Psoas muscle (tissue), 8 donors: ENCODE measurements at places on chromosomes 12 and 14. TPM values are rescaled to one million over a fixed set of nuclear protein-coding genes. Genes with fewer than 3 reads are reported as not detected.

The MMP19 gene
- total RNA-seq = 2.8 TPM

The NELL2 gene
- 0.17 TPM for total RNA-seq

The EML5 gene
- 0.24 TPM for total RNA-seq

The C12orf50 gene
- total RNA-seq = not detected

The OR6C2 gene
- total RNA-seq = not detected

The TAMALIN gene
- total RNA-seq = 8.0 TPM

The RNF31 gene
- total RNA-seq = 75.9 TPM

- DNase-seq = peak; percentile 12
These were observed 274.9 kb upstream of the NOVA1 start for GRCh38 chr14:26872515-26873361.

DNA sequence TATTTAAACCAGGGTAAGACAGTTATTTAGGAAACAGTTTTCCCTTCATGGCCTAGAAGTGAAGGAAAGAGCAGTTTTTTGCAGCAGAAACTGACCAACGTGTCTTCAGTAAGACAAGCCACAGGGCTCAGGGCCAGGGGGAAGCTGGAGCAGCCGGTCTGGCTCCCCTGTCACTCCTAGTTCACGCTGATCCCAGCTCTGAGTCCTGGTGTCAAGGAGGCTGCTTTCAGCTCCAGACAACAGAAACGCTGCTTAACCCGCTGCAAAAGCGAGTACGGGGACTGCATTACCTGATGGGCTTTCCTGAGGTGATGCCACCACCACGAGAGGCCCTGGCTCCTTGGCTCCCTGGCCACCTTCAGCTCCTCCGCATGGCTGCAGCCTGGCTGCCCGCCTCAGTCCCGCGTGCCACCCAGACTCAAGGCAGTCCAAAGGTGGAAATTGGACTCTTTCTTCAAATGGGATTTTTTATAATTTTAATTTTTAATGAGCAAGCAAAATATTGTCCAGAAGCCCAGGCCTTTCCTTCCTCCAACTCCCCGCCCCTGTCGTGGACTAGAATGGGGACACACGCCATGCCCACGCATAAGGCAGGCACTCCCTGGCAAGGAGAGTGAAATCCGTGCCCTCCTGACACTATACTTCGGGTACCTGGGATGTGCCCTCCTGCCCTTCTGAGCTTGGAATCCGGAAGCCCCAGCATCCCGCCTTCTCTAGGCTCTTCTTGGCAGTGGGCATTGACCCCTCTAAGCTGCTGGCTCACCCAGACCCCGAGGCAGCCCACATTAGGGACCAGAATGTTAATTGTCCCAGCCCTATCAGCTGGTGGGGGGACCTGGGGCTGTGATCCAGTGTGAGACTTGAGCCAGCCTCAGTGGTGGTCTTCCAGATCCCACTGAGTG is 85.0 kb downstream of the PAPOLA start:
- no peak for DNase-seq

- peak; percentile 64 for DNase-seq
These were observed 57.3 kb downstream of the TTC7B start for GRCh38 chr14:90758959-90759358.

DNA sequence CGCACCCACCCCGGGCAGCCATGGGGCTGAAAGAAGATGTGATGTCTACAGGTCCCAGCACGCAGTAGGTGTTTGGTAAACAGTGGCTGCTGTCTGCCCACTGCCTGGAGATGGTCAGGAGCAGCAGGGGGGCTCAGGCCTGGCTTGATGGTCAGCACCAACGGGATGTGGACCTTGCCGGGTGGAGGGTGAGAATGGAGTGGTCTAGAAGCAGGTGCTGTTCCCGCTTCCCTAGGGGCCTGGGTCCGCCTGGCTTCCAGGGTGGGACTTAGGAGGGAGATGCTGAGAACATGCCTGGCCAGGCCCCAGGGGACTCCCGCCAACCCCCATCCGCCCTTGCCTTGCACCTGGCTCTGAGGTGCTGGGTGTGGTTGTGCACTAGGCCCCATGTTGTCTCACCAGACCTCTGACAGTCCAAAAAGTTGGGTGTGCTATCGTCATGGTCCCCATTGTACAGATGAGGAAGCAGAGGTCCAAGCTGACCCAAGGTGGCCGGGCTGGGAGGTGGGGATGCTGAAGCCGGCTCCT is 12.9 kb downstream of the FAM222A start:
- DNase-seq = no peak

GRCh38 chr14:58969951-58970751 is 218.3 kb upstream of the DAAM1 start:
- no peak for DNase-seq

GRCh38 chr12:130967636-130968035 is 13.9 kb downstream of the ADGRD1 start:
- no peak for DNase-seq

DNA sequence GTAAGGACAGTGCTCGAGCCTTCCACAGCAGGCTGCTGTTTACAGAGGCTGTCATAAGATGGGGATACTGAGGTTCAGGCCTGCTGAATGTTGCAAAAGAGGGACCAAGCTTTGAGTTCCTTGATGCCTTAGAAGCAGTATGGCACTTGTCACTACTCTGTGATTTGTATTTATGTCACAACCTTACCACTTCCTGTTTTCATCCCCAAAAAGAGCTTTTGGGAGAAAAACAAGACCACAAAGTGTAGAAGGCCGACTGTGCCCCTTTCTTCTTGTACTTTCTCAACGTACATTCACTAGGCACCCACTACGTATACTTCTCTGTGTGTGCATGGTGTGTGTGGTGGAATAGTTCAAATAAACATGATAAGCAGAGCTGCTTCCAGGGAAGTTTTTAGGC is 90.1 kb downstream of the DRAM1 start:
- DNase-seq = no peak

- no peak for DNase-seq
These were observed 2.5 kb downstream of the CAPRIN2 start for GRCh38 chr12:30752255-30752654.

- peak; percentile 75 for DNase-seq
These were observed at the start of gene C14orf132 for GRCh38 chr14:96038920-96039632. C14orf132 (plus strand) TSS chr14:96039362; CDS start chr14:96039501, 139 bp downstream.

- no peak for DNase-seq
These were observed 6.9 kb upstream of the SLC7A7 start for GRCh38 chr14:22822016-22822570.

DNA sequence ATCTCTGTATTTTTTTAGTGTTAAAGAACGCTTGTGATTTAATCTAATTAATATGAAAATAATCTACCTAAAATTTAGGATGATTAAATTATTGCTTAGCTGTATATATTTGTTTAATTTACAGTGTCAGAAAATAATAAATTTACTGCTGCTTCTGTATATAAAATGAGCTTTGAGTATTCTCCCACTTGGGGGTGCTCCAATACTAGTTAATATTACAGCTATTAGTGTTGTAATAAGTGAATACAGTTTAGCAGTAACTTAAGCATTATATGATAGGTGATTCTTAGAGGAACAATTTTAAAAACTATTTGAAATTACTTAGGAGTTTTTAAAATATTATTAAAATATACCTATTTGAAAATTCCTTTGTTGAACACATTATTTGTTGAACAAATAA is 62.2 kb downstream of the PAPOLA start:
- no peak for DNase-seq
